Effector CD4-positive, alpha-beta T cell (primary cell): ENCODE measurements at places on chromosomes 16 and 17.

DNA sequence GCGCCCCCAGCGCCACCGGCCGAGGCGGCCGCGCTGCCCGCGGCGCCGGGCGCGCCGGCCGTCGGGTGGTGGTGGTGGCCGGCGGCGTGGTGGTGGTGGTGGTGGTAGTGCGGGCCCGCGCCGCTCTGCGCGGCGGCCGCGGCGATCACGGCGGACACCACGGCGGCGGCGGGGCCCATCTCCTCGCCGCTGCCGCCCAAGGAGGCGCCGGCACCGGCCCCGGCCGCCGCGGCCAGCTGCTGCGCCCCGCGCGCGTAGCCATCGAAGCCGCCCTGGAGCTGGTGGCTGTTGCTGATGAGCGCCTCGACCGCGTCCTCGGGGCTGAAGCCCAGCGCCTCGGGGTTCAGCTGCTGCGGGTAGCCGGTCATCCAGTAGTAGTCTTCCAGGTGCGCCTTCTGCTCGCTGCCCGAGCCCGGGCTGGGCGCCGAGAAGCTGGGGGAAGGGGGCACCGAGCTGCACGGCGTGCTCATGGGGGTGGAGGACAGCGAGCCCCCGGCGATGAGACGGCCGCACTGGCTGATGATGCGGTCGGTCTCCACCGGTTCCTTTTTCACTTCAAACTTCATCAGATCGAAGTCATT, 1.2 kb downstream of the MAF start:
- DNase-seq = no peak

- no peak for DNase-seq
Observed at GRCh38 chr16:72073560-72074230, 10.7 kb downstream of the HPR start.

DNA sequence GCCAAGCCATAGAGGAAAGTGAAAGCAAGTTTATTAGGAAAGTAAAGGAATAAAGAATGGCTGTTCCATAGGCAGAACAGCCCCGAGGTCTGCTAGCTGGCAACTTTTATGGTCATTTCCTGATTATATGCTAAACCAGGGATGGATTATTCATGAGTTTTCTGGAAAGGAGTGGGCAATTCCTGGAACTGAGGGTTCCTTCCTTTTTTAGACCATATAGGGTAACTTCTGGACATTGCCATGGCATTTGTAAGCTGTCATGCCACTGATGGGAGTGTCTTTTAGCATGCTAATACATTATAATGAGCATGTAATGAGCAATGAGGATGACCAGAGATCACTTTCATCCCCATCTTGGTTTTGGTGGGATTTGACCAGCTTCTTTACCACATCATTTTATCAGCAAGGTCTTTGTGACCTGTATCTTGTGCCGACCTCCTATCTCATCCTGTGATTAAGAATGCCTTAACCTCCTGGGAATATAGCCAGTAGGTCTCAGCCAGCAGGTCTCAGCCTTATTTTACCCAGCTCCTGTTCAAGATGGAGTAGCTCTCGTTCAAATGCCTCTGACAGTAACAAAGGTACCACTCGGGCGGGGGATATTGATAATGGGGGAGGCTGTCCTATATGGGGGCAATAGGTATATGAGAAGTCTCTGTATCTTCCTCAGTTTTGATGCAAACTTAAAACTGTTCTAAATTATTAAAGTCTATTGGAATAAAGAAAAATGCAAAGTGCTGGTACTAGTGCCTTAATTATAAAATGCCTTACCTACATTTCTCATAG, 38.9 kb upstream of the HELZ start:
- no peak for DNase-seq

GRCh38 chr17:75573994-75574393, 13.6 kb upstream of the MYO15B start:
- DNase-seq = no peak

DNA sequence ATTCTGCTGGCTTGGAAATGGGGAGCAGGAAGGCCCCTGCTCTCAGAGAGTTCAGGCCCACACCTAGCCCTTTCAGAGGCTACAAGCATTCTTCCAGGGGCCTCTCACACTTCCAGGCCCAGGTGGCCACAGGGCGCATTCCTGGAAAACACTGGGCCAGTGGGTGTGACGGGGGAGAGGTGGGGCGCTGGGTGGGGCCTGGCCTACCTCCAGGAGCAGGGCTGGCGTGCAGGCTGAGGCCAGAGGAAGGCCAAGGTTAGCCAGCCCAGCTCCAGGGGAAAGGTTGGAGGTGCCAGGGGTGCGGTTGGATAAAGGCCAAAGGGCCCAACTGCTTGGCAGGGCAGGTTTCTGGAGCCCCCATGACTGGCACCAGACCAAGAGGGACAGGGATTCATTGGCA, 198.2 kb downstream of the MAF start:
- no peak for DNase-seq

- no peak for DNase-seq
Observed at GRCh38 chr17:62629556-62630364, 2.3 kb downstream of the MRC2 start.
